ENCODE measurements at places on chromosomes 16 and 17.

GRCh38 chr16:10877472-10877946 lies 507 bp downstream of the CIITA start:
- DNase-seq, result no peak

DNA sequence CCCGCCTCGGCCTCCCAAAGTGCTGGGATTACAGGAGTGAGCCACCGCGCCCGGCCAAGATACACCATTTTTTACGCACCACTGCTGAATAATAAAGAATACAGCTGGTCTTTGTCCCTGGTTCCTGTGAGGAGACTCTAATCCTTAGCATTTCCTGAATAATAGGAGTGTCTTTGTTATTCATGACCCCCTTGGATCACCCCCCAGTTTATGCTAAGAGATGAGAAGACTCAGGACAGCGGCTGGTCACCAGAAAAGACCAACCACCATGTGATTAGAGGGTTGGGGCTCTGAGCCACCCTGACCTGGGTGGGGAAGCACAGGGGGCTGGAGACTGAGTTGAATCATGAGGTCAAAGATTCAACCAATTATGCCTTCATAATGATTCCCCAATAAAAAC lies 17.3 kb downstream of the PHLPP2 start:
- no peak for DNase-seq

- no peak for DNase-seq
Observed at GRCh38 chr16:67449336-67449735, 18.4 kb downstream of the HSD11B2 start.

GRCh38 chr17:42017866-42018200 lies 594 bp upstream of the DNAJC7 start:
- DNase-seq, result no peak

- DNase-seq, result no peak
Observed at GRCh38 chr17:59381716-59382570, 50.5 kb downstream of the YPEL2 start.

- DNase-seq, result no peak
Observed at GRCh38 chr17:72387487-72387886, 266.7 kb downstream of the SOX9 start.

DNA sequence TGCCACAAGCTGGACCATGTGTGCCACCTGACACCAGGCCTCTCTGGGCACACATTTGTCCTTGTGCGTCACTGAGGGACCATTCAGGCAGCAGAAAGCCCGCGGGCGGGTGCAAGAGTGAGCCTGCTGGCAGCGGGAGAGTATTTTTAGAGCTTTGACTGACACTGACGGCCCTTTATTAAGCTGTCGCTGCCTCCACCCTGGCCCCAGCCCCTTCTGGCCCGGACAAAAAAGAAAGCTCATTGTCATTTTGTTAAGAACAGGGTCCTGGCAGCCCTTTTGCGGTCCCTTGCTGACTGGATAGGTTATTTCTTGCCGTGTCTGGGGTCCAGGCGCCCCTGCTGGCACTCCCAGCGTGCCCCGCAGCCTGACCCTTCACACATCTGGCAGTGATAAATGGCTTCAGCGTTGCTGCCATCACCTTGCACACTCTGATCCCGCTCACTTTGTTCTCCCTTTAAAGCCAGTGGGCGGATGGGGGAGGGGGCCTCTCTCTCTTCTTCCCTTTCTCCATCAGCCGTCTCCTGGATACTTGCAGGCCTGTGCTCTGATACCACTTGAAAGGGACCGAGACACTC lies 78.4 kb upstream of the NKD1 start:
- no peak for DNase-seq
